ENCODE measurements at places on chromosomes 5 and 9.
A peak's percentile ranks its signal among the peaks of the same experiment; 100 is the strongest.

GRCh38 chr5:1564824-1565736 lies 41.3 kb upstream of the LPCAT1 start:
- no peak for DNase-seq

DNA sequence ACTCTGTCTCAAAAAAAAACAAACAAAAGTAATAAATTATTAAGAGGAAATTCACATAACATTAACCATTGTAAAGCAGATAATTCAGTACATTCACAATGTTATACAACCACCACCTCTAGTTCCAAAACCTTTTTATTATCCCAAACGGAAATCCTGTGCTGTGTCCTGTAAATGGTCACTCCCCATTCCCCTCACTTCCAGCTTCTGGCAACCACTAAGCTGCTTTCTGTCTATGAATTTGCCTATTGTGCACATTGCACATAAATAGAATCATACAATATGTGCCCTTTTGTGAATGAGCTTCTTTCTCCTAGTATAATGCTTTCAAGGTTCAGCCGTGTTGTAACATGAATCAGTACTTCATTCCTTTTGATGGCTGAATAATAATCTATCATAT lies 20.8 kb downstream of the C9orf152 start:
- DNase-seq = no peak

DNA sequence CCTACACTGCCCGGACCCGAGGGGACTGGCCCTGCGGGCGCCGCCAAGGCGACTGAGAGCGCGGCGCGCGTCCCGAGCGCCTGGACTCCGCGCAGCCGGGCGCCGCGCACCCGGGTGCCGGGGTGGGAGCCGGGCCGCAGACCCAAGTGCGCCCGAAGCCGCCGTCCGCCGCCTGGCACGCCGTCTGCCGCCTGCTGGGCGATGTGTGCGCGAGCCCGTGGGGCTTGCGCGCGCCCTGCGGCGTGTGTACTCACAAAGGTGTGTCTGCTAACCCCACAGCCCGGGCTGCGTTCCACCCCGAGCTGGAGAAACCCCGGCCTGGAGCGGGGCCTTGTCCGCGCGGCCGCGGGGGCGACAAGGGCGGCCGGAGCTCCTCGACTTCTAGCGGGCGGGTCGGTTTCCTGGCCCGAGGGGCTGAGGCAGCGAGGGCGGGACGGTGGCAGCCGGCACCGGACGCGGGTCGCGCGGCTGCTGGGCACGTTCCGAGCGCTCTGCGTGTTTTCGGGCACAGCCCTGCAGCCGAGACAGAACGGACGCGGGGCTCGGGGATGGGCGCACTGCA lies 1.1 kb upstream of the ZSWIM6 start:
- DNase-seq = peak; percentile 81

DNA sequence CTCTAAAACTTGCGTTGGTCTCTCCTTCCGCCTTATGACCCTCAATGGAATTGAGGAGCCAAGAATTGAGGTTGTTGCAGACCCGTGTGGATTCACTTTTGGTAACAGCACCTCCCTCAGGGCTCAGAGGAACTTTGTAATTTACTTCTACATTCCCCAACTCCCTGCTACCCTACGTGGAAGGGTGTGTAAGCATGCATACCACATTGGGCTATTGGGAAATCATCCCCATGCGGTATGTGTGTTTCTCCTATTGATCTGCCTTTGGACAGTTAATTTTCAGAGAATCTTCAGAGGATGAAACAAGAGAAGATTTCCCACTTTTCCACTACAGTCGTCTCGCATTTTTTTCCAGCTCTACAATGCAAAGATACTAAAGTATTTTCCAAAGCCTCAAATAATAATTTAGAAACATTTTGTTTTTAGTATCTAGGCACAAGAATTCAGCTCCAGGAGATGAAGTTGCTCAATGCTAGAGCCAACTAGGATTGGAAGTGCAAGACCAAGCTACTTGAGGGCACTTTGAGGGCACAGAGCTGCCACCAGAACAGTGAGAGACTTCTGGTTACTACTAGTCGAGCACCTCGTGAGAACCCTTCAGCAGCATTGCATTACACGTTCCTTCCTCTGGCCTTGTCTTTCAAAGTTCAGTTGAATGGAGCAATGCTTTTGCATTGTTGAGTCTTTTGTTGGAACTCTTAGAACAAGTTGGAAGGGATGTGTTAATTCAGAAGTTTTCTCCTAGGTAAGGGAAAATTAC lies 3.4 kb downstream of the C1QTNF3 start:
- DNase-seq = no peak

DNA sequence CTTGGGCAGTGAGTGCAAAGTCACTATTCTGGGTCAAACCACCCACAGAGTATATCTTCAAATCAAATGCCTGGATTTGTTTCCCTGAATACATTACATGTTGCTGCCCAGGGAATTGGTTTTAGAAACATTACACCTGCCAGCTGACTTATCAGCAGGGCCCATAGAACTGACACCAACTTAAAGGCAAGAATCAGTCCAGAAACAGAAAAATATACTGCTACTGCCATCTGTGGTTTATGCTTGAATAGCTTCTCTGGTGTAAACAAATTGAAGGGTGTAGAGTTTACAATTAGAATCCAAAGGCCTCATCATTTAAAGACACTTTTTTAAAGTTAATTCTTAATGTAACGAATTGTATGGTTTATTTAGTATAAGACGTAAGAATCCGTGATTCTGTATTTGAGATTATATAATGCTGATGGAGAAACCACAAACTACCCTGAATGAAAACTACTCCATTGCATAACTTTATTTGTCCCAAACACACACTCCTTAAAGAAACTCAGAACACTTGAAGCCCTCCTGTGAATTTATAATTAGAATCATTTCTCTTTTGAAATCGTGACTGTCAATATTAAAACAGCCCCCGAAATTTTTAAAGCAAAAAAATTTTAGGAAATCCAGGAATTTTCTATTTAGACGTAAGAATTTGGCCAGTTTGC lies 6.2 kb downstream of the NR6A1 start:
- no peak for DNase-seq

All from stimulated activated naive CD4-positive, alpha-beta T cell (primary cell).